ENCODE measurements at places on chromosomes 12 and 14. TPM values are rescaled to one million over a fixed set of nuclear protein-coding genes. Genes with fewer than 3 reads are reported as not detected.

DNA sequence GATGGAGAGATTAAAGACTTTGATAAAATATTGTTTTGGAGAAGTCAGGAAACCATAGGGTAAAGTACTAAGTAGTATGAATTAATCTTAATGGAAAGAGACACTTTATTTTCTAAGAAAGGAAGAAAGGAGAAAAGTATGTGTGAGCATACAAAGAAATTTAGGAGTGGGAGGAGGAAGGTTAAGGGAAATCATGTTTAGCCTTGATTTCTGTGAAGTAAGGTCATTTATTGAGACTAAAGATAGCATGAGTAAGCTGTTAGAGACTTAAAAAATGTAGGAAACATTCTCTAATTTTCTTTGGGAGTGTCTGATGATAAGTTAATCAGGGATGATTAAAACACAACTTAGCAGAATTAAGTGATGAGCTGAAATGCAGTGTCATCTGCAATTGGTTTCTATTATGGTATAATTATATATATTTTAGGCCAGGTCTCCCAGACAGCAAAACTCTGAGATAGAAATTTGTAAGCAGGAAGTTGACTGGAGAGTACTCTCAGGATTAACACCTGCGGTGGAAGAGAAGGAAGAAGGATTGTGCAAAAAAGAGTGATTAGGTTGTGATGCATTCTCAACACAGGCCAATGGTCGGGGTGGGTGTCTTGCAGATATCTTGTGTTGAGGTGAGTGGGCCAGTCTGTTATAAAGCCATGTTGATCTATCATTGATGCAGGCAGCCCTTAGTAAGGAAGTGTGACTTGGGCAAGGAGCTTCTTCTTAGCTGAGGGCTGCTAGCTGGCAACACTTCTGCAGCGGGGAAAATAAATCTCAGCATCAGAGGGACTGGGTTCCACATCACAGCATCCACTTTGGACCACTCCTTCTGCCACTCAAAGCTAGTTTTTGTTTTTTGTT, 256.2 kb downstream of the AEBP2 start:
- no peak for DNase-seq

GRCh38 chr12:109264095-109264942, 44.8 kb downstream of the FOXN4 start:
- no peak for DNase-seq

HOXC6 gene
- 4.7 TPM for polyA plus RNA-seq

GRCh38 chr12:49932023-49932422, 18.5 kb upstream of the AQP2 start:
- DNase-seq = no peak
